ENCODE measurements at places on chromosomes 4 and X. TPM values are rescaled to one million over a fixed set of nuclear protein-coding genes. Genes with fewer than 3 reads are reported as not detected.

Gene ZBTB49
- 6.0 TPM for polyA plus RNA-seq

Gene IDUA
- 17.2 TPM for polyA plus RNA-seq

Gene TMEM156
- 0.04 TPM for polyA plus RNA-seq

DNA sequence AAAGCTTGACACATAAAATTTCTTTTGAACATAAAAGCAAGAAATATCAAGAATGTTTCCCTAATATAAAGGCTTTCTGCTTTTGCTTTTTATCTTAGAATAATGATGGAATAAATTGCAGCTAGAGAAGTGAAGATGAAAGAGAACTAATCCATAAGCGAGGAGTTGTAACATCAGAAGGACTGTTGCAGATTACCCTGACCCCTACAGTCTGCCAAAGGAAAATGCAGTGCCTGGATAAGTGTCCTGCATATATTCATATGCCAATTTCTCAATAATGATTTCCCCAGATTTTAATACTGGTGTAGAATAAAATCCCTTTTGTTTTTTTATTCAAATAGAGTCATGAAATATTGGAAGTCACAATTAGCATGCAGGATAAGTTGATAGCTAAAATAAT is 115.9 kb downstream of the MAGEC2 start:
- DNase-seq = no peak

GRCh38 chr4:159410076-159410777 is 307.3 kb downstream of the RAPGEF2 start:
- no peak for DNase-seq

DNA sequence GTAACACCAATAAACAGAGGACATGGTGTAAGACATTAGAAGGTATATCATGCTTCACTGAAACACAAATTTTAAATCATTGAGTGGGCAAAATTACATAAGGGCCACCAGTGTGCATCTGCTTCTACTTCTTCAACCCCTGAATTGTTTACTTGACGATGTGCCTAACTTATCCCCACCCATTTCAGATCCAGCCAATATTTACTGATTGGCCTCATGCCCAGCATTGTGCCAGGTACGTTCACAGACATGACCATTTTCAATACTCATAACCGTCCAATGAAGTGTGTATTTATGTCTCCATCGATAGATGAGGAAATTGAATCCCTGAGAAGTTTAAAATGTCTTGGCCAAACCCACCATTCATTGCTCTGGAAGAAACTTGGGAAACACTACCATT is 208.3 kb upstream of the MID1 start:
- DNase-seq = no peak

DNA sequence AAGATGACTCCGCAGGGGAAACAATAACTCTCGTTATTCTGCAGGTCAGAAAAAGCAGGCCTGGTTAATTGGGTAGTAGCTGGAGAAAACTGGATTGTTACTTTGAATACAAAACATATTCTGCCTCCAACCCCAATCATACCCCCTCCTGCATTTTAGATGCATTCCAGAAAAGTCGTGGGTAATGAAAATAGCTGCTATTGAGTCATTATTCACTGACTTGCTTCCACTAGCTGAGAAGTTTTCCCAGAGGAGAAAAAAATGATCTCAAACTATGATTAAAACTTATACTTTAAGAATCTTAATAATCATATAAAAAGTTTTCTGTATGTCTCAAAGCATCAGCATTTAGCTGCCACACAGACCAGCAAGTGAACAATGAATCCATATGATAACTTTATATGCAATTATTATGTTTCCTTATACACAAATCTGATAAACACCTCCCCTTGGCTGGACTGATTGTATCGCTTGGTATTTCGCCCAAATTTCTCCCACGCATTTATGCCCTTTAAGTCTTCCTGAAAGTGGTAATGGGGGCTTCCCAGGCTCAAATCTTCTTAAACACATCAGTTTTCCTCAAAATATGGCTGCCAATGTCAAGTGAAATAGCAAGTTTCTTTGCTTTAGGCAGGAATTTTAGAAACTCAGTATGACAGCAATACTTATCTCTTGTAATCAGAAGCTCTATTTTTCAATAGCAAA is 181.0 kb downstream of the LDB2 start:
- no peak for DNase-seq

Measured in ovary (tissue), 10 donors.